ENCODE measurements at places on chromosomes 3 and 15.

- no peak for DNase-seq
Observed at GRCh38 chr3:51874889-51875288, 512 bp downstream of the IQCF5 start.

GRCh38 chr15:74780523-74781430 lies 1.1 kb upstream of the CSK start:
- no peak for DNase-seq

- DNase-seq = no peak
Observed at GRCh38 chr3:124313621-124314020, 321.7 kb upstream of the ROPN1 start.

DNA sequence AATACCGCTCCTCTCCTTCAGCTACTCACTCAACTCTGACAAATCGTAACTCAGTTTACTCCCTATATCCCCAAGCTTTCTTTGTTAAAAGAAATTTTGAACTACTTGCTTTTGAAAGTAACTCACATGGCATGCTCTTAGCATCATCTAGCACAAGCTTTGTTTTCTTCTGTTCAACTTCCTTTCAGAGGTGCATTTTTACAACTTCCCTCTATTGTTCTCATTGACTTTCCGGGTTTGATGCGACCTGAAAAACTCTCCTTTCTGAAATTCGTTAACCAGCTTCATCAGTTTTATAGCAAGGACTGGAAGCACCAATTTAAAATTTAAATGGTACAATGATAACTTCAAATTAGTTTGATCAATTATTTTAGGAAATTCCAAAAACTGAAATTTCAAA lies 629.5 kb upstream of the TGFBR2 start:
- no peak for DNase-seq

DNA sequence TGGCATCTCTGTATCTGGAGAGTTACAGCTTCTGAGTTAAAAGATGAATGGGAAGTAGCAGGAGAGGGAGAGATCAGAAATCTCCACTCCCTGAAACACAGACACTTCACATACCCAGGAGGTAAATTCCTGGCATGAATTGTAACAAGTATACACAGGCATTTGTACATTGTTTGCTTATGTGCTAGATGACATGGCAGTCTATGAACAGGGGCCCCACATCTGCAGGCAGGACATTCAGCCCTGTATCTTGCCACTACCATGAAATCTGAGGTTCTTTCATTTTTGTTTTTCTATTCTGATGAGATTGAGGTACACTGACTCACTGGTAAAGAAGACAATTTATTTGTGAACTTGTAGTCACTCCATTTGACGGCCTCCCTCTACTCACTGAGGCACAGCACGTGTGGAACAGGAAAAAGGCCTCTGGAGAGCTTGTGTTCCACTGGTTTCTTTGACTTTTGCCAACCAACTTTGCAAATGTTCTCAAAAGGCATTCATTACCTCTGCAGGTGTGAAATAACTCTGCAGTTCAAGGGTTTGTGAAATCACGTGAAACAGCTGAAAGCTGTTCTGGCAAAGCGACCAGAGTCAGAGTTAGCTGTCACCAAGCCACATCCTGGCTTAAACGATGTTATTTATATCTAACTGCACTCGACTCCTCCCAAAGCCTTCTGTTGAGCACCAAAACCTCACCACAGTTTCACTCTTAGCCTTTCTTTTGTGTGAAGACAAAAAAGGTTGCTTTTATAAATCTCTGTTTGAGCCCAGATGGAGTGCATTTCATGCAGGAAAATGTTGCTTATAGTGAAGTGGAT lies 401.3 kb upstream of the CFAP20DC start:
- DNase-seq = no peak

- no peak for DNase-seq
Observed at GRCh38 chr15:25717457-25718168, 145.5 kb downstream of the ATP10A start.

DNA sequence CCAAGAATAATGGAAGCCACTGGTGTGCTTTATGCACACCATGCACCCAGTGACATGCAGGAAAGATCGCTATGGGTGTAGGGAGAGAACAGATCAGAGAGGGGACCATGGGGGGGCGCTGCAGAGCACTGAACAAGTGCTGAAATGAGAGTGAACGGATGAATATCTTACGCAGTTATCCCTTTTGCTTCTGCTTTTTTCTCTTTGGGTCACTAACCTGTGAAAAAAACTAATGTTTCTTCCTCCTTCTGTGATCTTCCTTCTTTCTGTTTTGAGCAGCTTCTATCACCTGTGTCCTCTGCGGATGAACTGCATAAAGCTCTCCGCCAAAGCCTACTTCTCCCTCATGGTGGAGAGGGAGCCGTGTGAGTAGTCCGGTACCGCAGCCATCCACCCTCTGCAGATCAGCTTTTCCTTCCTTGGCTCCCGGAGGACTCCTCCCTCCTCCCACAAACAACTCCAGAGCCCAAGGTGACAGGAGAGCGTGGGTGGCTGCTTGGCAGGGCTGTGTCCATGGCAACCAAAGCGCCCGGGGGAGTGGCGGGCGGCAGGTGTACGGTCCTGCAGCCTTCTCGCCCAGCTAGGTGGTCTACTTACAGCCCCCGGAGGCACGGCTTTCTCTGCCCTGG lies 106.2 kb downstream of the DGKG start:
- peak; percentile 86 for DNase-seq

DNA sequence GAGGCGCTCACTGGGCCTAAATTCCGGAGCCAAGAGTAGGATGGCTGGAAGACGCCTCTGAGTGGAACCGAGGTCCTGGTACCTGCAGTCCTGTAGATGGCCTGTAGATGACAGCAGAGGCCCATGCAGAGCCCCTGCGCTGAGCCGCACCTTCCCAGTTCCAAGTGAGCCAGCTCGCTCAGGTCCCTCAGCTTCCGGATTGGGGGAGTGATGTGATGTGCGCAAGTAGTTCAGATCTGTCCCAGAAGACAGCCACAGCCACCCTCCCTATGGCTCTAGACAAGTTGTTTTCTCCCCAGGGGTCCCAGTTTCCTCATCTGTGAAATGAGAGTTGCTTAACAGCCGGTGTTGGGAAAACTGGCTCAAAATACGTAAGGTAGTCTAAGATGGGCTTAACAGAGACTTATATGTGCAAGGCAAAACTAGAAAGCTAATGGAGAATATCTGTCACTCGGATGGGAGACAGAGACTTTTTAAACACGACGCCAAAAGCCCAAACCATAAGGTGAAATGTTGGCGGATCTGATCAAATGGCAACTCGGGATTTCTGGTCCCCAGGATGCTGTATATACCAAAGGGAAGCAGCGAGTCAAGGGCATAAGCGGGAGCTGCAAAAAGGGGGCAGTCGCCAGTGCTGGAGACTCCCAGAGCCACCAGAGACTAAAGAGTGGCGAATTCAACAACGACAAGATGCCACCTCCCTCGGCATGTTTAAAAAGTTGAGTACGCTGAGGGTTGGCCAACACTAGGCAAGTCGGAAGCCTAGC lies 765 bp upstream of the MAPKAPK3 start:
- DNase-seq = peak; percentile 58

DNA sequence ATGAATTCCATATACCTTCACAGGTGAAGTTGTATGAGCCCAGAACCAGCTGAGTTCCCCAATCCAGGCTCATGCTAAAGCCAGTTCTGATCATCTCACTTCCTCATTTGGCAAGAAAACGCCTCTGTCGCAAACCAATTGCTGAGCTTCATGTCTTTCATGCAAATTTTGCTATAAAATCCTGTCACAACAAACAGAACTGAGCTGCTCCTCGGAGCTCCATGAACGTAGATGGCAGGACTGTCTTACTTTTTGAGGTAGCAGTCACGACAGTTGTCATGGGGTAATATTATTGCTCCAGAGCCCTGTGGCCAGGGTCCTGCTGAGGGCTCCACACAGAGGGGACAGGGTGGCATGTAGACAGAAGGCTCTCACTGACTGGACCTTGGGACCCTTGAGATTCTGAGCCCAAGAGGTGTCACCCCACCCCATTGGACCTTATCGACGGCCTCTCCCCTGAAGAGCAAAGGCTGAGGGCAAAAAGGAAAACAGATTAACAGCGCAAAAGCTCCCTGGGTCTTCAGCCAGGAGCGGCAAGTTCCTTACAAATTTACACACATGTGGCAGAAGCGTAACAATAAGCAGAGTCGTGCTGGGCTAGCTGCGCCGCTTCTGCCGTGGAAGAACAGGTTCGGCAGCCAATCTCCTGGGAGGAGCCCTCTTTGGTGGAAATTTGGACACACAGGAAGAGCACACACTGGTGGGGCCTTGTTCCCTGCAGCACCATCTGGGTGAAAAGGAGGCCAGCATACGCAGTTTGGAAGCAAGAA lies 249.2 kb downstream of the OPA1 start:
- no peak for DNase-seq

- peak; percentile 18 for DNase-seq
Observed at GRCh38 chr3:45760878-45761711, 35.2 kb downstream of the SLC6A20 start.

- DNase-seq = no peak
Observed at GRCh38 chr3:82633319-82633718, 871.9 kb upstream of the GBE1 start.

GRCh38 chr3:140712301-140712700 lies 34.4 kb downstream of the TRIM42 start:
- no peak for DNase-seq

DNA sequence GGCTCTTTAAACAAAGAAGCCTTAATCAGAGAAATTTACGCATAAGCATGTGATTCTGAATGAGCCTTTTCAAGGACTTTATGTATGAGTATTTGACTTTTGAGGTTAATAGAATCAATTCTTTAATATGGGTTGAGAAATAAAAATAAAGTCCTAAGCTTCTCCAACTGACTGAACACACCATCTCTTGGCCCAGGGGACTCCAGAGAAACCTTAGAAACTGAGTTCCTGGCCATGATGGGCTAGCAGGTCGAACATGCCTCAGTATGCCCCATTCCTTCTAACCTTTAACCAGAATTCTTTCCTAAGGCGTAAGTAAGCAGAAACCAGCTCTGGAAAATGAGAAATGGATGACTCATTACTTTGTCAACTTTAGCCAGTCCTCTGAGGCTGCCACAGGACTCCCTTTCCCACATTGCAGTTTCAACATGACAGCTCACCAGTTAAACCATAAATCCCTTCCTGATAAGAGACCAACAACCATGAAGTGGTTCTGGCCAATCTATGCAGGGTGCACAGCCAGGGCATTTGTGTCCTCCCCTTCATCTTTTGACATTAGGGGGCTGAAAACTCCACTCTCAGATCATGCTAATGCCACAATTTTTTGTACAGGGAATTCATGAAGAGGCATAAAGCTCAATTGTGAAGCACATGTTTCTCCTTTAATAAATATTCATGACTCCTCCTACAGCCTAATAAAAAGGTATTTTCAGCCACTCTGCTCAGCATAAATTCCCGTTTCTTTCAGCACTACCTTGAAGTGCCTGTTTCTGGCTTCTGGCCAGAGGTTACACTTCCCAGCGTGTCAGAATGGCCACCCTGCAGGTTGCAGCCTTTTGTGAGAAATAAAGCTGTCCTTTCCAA lies 33.3 kb downstream of the TM4SF18 start:
- DNase-seq = peak; percentile 27

- DNase-seq = no peak
Observed at GRCh38 chr15:82298520-82298919, 35.9 kb downstream of the SAXO2 start.

DNA sequence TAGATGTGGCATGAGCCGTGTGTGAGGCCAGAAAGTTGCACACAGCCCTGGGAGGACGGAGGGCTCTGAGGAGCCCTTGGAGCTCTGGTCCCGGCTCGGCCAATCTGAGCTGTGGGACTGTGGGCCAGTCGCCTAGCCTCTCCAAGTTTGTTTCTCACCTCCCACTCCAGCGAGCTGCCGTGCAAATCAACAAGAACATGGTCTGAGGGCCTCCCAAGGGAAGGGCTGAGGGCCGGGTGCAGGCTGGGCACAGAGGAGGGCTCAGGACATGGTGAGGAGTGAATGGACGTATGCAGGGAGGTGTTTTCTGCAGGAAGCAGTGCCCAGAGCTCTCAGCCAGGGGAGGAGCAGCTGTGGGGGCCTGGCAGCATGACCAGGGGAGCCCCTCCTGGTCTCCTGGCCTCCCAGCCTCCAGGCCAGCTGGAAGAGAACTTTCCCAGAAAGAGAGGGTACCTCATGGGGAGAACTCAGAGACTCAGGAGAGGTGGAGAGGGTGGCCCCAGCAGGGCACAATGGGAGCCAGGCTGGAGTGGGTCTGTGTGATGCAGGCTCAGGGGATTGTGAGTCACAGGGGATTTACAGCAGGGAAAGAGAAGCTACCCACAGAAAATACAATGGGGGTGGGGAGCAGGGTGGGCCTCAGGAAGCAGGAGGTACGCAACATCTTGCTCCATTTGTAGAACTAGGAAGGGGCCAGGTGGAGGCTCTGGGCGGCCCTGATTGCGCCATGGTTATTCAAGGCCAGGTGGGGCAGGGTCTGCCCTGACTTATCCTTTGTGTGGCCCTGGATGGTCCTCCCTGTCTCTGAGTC lies 24.8 kb downstream of the PSTPIP1 start:
- no peak for DNase-seq

DNA sequence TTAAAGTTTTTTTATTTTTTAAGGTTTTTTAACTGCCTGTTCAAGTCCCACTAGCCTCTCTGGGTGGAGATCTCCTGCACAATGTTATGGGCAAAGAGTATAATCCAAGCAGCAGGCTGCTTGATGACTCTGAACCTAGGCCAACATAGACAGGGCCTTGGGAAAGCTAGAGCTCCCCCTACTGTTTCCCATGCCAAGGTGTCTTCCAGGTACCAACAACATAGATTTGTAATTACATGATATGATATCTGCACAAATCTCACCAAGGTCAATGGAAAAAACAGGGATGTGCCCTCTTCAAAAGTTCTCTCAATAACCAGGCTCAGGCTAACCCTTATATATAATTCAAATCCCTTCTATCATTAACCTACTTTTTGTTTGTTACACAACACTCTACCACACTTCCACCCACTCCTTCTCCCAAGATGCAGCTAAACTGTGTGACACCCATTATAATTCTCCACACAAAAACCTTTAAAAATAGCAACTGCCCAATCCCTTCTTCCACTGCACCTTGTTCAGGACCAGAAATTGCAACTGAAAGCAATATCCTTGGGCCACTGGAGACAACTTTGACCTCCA lies 43.8 kb downstream of the RBM15B start:
- peak; percentile 11 for DNase-seq

DNA sequence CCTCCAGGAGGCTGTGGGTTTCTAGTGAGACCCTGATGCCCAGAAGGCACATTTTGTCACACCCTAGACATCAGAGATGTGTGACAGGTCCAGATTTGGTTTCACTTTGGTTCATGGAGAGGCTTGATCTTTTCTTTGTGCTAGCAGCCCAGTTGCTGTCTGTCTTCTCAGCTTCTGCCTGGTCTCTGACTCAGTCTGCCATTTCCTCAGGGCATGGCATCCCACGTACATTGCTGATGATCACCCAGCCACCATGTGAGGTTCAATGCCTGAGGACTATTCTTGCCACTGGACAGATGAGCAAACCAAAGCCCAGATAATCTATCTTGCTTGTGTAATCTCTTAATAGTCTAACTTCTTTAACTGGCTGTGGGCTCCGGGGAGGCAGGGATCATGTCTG lies 144.9 kb upstream of the MRPS22 start:
- DNase-seq = no peak

All from NCI-H1105 (cell line).